Aorta (tissue), 5 donors: ENCODE measurements at places on chromosomes 13 and 19.

GRCh38 chr13:23504180-23504579 lies 66.0 kb upstream of the TNFRSF19 start:
- DNase-seq: no peak

DNA sequence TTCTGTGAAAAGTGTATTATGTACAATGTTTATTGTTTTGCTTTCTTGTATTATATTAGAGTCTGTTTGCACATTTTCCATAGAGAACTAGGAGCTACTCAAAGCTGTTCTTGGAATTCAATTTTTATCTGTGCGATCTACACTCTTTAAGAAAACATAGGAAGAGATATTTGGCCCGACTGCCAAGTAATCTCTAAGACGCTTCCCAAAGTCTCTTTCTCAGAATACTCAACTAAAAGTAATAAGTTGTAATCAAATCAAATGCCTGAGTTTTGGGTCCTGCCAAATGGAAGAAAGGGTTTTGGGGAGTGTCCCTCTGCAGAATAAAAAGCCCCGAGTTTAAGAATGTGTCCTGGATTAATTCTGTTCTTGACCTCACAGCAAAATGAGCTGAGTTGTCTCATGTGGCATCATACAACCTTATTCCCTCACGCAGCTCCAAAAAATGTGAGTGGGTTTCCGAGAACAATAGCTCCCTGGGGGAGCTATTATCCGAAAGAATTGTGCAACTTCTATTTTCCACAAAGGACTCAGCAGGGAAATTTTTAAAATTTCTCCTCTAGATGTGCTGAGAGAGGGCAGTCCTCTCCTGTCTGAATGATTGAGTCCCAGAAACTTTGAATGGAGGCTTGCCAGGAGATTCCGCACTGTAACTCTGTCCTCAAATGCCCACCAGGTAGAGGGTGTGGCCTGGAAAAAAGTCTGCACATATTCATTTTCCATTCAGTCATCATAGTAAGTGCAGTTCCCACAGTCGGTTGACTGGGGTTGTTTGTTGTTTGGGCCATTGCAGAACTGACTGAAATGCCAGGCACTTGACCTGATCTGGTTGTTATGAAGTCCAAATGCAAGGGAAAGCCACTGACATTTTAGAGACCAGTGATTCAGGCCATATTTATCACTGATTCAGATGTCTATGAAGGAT lies 280.0 kb upstream of the SOX21 start:
- DNase-seq: no peak

GRCh38 chr13:49954674-49955455 lies 18.7 kb upstream of the SPRYD7 start:
- no peak for DNase-seq

GRCh38 chr13:102779436-102780159 lies 6.0 kb upstream of the TEX30 start:
- no peak for DNase-seq
